ENCODE measurements at places on chromosomes 6 and 20.

DNA sequence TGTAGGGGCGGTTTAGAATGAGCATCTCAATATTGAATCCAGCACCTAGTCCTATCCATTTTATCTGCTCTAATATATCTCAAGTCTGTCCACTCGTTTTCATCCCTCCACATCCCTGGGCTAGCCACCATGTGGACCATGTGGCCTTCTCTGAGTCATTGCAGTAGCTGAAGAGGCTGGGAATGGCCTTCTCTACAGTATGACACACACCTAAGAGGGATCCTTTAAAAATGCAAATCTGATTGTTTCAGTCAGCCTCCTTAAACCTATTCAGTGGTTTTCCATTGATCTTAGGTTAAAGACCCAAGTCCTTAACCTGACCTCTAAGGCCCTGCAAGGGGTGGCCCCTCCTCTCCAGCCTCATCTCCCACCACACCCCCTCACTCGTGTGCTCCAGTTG, 9.4 kb downstream of the RING1 start:
- no peak for DNase-seq

DNA sequence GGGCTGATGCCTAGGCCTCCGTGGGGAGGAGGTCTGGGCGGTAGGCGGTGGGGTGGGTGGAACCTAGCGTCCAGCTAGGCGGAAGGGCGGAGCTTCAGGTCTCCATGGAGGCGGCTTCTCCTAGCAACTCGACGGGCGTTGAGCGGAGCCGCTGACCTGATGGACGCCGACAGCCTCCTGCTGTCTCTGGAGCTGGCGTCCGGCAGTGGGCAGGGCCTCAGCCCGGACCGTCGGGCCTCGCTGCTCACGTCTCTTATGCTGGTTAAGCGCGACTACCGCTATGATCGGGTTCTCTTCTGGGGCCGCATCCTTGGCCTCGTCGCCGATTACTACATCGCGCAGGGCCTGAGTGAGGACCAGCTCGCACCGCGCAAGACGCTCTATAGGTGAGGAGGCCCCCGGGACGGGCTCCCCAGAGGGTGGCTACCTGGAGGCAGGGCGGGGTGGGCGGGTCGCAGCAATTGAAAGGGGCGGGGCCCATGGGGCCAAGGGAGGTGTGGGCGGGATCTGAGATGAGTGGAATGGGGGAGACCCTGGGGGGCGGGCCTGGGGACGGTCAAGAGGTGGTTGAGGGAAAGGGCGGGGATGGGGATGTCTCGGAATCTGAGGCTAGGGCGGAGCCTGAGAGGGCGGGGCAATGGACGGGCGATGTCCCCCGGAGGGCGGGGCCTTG, at the start of gene RSPH9:
Gene RSPH9, plus strand, starts transcription at position 97 of the 673 bp plus-strand sequence. Its CDS starts 63 bp downstream, at position 160.
- peak; percentile 51 for DNase-seq

GRCh38 chr20:18506744-18507143, 996 bp upstream of the SEC23B start:
- DNase-seq: peak; percentile 24

- DNase-seq: no peak
Measured at GRCh38 chr6:54706844-54707605, 139.5 kb upstream of the FAM83B start.

DNA sequence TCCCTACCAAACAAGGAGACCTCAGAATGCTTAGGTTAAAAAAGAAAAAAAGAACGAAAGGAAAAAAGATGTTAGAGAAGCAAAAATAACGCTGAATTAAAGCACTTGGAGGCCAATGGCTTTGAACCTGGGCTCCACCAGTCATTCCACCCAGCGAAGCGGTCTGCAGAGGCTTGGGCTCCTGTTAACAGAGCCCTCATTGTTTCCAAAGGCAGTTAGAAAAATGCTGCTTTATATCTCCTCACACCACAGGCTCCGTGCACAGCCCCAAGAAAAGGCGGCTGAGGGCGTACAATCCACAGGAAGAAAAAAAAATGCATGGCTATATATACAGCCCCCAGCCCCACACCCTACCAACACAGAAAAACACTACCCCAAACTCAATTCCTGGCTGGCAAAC, 255.9 kb downstream of the FOXC1 start:
- no peak for DNase-seq

GRCh38 chr6:34333858-34334257, 58.6 kb downstream of the NUDT3 start:
- DNase-seq: no peak

- DNase-seq: no peak
Measured at GRCh38 chr6:34595332-34596184, 39.4 kb upstream of the SPDEF start.

DNA sequence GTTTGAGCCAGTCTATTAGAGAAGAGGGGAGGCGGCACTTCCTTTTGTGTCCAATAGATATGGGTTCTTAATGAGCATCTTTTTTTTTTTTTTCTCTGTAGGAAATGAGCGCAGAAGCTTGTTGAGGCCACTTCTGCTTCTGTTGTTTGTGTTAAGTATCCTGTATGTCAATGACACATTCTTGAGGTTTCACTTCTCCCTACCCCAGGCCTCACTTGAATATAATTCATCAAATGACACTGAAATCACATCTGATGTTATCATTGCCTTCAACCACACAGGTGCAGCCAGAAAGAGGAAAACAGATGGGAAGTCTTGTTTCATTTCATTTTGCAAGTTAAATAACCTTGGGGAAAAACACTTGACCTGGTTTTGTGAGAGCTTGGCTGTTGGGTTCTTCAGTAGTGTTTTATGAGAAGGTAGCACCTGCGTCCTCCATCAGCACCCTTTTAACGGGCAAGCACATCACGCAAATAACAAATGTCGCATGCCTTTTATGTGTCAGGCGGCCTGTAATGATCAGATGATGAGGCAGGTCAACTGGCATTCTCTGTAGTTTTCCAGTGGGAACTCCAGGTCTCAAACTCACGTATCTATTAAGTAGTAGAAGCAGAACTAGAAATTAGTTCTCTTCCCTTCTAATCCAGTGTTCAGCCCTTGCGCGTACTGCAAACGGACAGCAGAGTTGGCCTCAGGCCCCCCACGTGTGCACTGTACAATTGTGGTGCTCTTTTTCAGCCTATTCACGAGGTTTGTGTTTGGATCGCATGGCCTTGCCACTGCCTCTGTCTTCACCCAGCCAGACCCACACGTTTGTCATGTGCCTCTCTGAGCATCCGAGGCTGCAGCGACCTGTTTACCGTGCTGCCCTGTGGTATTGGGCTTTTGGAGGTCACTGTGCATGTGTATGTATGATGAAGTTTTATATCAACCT, 23.5 kb downstream of the PLEKHG1 start:
- no peak for DNase-seq

GRCh38 chr6:169250660-169251059, 3.0 kb downstream of the THBS2 start:
- DNase-seq: peak; percentile 49

DNA sequence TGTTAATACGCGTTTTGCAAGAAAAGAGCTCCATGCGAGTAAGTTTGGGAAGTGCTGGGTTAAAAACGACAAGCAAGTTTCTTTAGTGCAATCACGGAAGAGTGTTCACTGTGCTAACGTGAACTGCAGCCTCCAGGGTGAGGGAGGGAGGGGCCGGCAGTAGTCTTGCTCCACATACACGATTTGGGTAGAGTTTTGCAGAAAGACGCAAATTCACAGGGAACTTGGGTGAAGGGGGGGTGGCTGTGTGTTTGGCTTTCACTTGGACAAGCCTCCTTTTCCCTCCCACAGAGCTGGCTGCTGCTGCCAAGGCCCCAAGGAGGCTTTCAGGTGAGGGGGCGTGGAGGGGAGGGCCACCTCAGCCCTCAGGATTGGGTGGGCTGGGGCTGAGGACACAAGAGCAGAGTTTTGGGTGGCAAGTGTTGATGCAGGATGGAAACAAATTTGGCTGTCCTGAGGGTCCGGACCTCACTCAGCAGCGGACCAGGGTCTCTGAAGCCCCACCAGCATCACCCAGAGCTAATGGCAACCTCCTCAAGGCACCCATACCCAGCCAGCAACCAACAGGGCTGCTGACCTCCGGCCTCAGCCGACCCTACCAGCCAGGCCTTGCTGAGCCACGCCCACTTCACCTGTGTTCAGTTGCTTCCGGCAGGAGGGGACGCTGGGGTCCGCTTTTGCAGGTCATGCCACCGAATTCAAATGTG, 204.5 kb downstream of the ERMARD start:
- no peak for DNase-seq

GRCh38 chr20:59139998-59140397, 23.6 kb upstream of the ZNF831 start:
- DNase-seq: no peak

GRCh38 chr6:134247231-134247833, 70.6 kb downstream of the SGK1 start:
- DNase-seq: no peak

Measured in ovary (tissue), 10 donors.